Brain pericyte (primary cell): ENCODE measurements at places on chromosomes 2 and 18.

- no peak for DNase-seq
These were observed 21.0 kb downstream of the AGAP1 start for GRCh38 chr2:235514627-235515363.

DNA sequence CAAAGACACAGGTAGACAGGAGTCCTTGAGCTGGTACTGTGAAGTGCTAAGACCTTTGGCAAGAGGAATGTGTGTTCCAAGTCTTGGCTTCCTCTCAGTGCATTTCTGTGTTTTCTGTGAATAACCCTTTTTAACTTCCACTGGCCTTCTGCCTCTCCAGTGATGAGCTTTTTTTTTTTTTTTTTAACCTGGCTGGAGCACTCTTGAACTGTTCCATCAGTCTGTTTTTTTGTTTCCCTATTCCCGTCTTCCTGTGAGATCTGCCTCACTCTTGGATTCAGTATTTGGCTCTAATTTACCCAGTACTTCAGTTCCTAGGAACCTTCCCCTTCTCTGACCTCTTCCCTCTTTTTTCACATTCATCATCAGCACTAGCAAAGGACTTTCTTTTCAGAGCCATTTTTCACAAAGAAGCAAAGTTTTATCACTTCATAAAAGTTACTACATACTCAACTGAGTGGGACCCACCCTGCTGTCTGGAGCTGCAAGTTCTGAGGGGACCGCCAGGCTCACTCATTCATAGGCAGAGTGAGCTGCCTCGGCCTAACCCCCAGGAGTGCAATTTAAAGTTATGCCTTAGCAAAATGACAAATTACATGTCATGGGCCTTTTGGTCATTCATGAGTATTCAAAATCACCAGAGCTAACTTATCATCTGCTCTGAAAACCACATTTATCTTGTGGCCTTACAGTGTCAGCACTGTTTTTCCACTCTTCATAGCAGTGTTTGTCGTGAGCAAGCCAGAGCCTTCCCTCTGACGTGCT lies 126.9 kb upstream of the DAPL1 start:
- DNase-seq: no peak

GRCh38 chr2:99737537-99737936 lies 247.7 kb upstream of the REV1 start:
- DNase-seq: no peak

- no peak for DNase-seq
These were observed 2.1 kb upstream of the RNF152 start for GRCh38 chr18:61894751-61895524.

DNA sequence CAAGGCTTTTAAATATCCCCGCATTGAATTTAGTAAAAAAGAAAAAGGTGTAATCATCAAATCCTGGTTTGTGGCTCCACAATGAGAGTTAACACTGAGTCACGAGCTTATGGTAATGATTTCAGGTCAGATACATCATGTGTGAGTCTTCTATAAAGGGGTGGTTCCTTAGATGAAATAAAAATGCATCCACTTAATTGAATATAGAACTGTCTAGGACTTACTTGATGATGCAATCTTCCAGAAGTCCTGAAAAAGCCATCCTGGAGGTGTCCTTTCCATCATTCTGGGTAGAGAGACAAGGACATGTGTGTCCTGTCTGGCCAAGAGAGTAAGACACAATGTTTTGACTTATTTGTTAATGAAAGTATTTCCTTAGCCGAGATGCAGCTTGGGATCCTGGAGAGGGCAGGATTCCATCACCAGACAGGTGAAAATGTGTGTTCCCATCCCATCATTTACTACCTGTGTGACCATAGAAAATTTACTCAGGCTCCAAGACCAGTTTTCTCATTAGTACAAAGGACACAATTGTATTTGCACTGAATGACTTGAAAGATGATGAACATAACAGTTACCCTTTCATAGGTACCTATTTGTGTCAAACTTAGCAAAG lies 1539.8 kb upstream of the PIK3C3 start:
- DNase-seq: no peak

- DNase-seq: no peak
These were observed 45.3 kb downstream of the LRPPRC start for GRCh38 chr2:43950383-43951008.

DNA sequence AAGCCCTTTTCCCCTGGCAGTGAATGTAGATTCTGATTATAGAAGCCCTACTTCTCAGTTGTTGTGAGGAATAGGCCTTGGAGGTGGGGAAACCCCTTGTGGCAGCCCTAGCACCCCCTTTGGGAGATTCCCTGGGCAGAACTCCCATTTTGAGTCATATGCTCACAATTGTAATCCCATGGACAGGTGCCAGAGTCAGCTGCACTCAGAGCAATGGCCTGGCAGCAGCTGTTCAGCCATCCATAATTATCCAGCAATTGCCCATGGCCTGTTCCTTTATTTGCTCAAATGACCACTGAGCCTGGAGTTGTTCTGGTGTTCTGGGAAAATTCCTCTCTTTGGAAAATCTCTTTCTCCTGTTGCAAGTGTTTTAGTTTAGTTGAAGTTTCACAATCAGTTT lies 71.7 kb downstream of the PTRHD1 start:
- DNase-seq: peak; percentile 24

- DNase-seq: no peak
These were observed 84.3 kb downstream of the EDAR start for GRCh38 chr2:108904680-108905079.

DNA sequence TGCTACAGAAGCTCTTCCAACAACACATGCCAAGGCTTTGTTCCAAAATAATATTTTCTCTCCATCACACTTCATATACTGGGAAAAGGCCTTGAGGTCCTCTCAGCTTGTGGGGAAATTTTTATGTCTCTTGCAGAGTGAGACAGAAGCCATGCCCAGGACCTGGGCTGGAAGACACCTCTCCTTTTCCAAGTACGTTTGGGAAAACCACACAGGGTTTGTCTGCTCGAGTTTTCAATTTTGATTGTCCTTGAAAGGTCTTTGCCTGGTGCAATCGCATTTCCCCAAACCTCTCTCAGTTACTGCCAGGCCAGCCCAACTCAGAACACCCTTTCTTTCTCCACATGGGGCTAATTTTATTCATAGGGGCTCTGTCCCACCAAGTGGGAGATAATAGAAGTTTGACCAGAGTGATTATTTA lies 272.2 kb downstream of the OSR1 start:
- DNase-seq: no peak

DNA sequence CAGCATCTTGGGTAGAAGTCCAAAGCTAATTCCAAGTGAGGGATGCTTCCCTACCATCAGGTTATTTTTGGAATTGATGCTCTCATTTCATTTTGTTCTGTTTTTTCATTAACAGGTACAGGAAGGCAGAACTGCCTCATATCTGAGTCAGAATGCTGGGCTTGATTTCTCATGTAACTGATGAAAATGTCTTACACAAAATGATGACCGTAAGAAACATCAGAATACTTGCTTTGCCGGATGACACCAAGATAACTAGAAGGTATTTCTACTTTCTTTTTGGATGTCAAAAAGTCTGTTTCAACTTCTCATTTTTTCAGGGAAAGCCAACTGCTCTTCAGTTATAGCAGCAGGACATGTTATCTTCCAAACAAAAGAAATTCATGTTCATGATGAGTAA lies 62.6 kb downstream of the ETAA1 start:
- DNase-seq: no peak

DNA sequence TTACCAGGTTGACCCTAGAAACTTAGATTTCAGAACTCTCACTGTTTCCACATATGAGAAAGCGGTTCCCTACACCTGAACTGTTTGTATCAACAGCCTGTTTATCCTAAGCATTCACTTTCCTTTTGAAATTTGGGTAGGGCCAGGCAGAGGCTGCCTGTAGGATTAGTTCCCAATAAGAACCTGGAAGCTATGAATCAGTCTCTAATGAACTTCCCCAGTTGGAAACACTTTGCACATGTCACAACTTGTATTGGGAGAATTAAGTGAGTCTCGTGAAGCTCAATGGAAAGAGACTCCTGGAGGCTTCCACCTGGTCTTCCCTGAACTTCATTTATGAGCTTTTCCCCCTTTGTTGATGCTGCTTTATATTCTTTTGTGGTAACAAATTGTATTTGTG lies 486.6 kb upstream of the HS6ST1 start:
- no peak for DNase-seq

GRCh38 chr2:151670346-151670745 lies 63.9 kb downstream of the NEB start:
- no peak for DNase-seq

- DNase-seq: peak; percentile 73
These were observed 198.9 kb downstream of the ACKR3 start for GRCh38 chr2:236768393-236769140.

DNA sequence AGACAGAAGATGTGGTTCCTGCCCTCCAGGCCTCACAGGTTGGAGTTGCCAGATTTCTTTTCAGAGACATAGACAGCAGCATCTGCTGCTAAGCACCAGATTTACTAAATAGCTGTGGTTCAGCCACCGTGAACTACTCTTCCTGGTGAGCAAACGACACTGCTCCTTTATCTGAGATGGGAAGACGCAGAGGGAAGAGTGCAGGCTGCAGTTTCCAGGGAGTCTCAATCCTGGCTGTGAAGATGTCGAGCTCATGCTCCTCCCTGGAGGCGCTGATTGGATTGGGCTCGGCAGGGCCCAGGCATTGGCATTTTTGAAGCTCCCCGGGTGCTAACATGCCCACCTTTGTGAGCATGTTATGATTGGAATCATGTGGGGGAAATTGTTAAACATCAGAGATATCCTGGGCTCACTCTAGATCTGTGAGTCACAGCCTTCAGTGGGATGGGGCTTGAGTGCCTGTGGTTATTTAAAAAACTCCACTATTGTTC lies 314.8 kb downstream of the TSN start:
- DNase-seq: no peak

DNA sequence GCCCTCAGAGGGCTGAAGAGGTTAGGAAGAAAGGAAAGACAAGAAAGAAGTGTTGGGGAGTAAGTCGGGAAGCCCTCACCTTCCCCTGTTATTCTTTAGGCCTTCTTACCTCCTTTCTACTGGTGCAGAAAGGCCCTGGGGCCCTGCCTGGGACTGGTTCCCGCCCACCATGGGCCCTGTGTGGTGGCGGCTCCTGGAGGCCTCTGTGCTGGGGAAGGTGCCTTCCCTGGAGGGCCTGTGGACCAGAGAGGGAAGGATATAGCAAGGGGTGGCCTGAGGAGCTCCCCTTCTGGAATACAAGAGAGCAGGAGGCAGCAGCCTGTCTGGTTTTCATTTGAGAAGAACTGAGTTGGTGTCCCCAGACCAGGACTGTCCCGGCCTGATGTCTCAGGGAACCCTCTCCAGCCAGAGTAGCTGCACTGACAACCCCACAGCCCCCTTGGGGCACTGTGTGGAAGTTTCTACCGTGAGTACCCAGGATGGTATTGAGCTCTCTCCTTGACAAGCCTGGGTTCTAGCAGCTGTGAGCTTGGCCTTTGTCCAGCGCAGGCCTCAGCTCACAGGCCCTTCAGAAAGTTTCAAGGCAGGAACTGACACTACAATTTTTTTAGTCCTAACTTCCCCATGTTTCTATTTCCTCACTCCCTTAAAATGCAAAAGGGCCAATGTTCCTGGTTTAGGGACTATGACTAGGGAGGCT lies 47.1 kb downstream of the EFR3B start:
- no peak for DNase-seq

DNA sequence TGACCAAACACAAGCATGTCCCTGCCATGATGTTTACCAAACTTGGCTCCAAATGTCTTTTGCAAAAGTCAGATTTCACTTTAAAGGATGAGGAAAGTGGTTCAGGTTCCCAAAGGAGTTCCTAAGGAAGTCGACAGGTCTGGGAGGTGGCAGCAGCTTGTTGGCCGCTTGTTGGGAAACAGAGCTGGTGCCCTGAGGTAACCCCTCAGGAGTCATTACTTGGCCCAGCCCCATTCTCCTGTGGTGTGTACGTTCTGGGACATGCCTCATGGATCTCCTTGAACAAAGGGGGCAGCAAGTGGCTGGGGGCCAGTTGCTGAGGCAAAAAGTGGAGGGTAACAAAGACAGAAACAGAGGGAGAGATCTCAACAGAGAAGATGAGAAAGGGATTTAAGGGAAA lies 10.9 kb downstream of the TMBIM1 start:
- DNase-seq: no peak

GRCh38 chr2:179613701-179614100 lies 247.7 kb downstream of the ZNF385B start:
- DNase-seq: no peak

DNA sequence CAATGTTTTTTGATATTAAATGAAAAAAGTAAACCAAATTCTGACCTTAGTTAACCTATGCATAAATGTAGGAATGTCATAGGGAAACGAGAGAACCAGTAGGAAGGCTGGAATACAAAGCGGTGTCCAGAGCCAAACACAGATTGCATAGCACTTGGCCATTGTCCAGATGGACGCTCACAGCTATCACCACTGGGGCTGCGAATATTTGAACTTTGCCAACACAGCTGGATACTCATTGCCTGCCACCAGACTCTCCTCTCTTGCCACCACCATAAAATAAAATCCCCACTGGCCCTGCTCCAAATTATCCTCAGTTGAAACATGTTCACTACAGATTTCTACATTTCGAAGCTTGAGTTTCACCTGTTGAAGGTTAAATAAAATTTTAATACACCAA lies 159.3 kb upstream of the GULP1 start:
- DNase-seq: peak; percentile 12

- no peak for DNase-seq
These were observed 148.1 kb upstream of the HS6ST1 start for GRCh38 chr2:128466776-128467175.

DNA sequence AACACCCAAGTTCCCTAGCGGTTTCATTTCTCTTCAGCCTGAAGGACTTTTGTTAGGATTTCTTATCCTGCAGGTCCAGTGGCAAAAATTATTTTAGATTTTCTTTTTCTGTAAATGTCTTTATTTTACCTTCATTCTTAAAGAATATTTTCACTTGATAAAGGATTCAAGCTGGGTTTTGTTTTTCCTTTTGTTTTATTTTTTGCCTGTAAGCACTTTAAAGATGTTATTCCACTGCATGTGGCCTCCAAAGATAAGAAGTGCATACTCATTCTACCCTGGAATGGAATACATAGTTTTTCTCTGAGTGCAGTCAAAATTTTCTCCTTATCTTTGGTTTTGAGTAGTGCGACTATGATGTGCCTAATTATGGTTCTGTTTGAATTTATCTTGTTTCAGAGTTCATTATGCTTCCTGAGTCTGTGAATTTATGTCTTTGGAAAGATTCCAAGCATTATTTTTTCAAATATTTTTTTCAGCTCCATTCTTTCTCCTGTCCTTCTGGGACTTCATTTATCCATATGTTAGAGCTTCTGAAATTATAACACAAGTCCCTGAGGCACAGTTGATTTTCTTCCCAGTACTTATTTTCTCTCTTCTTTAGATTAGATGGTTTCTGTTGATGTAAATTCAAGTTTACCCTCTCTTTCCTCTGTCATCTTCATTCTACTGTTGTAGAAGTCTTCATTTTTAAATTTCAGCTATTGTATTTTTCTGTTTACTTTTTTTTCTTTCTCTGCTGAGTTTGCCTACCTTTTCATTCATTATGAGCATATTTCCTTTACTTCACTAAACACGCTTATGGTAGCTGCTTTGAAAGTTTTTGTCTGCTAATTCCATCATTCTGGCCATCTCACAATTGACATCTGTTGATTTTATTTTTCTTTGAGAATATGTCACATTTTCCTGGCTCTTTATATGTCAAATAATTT lies 69.6 kb downstream of the MAPRE2 start:
- DNase-seq: no peak
